PC-9 (cell line): ENCODE measurements at places on chromosomes 1 and 21. TPM values are rescaled to one million over a fixed set of nuclear protein-coding genes. Genes with fewer than 3 reads are reported as not detected.
A peak's percentile ranks its signal among the peaks of the same experiment; 100 is the strongest.

DNA sequence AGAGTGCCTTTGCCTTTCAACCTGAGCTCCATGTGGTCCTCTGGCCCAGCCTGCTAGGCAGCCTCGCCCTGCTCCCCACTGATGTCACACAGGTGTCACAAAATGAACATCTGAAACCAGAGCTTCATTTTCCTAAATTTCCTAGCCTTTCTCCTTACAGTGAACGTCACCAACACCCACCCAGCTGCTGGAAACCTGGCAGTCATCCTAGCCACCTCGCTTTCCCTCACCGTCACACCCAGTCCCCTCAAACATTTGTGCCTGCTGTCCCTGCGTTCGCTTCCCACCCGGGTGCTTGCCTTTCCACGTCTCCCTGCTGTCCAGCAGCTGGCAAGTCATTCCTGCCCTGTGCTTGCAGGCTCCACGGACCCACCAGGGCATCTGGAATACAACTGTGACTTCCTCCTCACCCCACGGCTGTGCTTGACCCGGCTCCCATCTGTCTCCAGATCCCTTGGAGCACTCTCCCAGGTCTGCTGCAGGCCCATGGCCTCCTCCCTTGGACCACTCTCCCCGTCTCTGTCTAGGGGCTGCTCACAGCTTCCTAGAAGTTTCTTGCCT lies 23.5 kb downstream of the ADARB1 start:
- no peak for DNase-seq
- no peak overlapping the region for H3K4me3 ChIP-seq
- H3K27me3 ChIP-seq = no peaks in the 10 kb centered on the region
- no peaks in the 10 kb centered on the region for H3K36me3 ChIP-seq

GRCh38 chr1:111139324-111139955 lies 453 bp downstream of the DRAM2 start:
- peak overlapping the region; percentile 72 for H3K4me3 ChIP-seq
- DNase-seq = no peak

The KRTAP19-3 gene
- not detected in 2 replicates for total RNA-seq

DNA sequence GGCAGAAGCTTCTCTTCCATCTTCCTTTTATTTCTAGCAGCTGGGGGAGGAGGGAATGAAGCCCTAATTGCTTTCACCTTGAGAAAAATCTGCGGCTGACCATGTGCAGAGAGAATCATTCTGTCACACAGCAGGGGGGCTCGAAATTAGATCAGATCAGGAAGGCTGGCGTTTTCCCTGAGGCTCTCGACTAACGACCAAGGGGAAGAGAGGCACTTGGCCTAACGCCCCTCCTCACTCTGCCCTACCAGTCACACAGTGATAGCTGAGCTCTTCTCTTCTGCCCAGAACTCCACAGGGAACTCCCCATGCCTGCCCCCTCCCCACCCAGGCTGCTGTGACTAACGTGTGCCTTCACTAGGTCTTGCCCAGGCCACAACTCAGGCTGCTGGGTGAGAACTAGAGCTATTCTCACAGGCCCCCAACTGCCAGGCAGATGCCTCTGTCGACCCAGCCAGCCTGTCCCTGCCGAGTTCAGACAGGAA lies 26.5 kb upstream of the KHDRBS1 start:
- no peaks in the 10 kb centered on the region for H3K36me3 ChIP-seq
- no peak overlapping the region for H3K27ac ChIP-seq
- H3K27me3 ChIP-seq = no peaks in the 10 kb centered on the region
- DNase-seq = no peak
- no peak overlapping the region for H3K4me3 ChIP-seq

GRCh38 chr1:54982739-54983138 lies 2.3 kb downstream of the TMEM61 start:
- DNase-seq = no peak
- no peak overlapping the region for H3K4me3 ChIP-seq
- no peak overlapping the region for H3K27ac ChIP-seq
- peaks cover 29% of the 10 kb centered on the region for H3K4me1 ChIP-seq
- no peaks in the 10 kb centered on the region for H3K27me3 ChIP-seq

DNA sequence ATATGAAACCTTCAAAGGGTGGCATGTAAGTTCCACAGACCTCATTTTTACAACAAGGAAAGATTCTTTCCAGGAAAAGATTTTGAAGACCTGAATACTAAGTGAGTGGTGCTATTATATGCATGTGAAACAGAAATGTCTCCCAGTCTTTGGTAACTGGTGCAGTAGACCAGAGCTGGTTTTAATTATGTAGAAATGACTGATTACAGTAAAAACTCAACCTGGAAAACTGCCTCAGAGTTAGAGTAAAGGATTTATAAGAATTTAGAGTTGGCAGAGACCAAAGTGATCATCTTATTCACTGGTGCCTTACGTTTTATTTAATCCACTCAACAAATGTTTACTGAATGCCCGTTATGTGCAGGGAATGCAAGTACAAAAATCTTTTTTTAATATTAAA lies 30.2 kb upstream of the LRRC8D start:
- H3K4me1 ChIP-seq = no peaks in the 10 kb centered on the region
- H3K27ac ChIP-seq = no peak overlapping the region
- H3K36me3 ChIP-seq = no peaks in the 10 kb centered on the region
- no peak for DNase-seq

DNA sequence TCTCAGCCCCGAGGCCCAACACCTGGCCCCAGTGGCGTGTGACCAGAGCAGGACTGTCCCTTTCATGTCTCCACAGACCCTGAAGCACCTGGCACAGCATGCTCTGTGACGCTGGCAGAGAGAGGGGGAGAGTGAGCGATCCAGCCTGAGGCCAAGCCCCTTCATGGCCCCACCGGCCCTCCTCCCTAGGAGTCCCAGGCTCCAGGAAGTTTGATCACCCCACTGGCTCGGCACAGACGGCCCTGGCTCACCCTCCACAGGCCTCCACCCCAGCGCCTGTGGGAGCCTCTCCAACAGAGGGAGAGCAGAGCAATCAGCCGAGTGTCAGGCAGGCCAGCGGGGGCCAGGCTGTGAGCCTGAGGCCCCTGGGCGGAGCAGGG lies 11.0 kb downstream of the SH3BGRL3 start:
- H3K27ac ChIP-seq = no peak overlapping the region
- no peaks in the 10 kb centered on the region for H3K36me3 ChIP-seq
- no peak for DNase-seq
- H3K27me3 ChIP-seq = no peaks in the 10 kb centered on the region
- no peaks in the 10 kb centered on the region for H3K4me1 ChIP-seq

The FCAMR gene
- not detected in 2 replicates for total RNA-seq

The BEND5 gene
- total RNA-seq = not detected in 2 replicates

GRCh38 chr1:29569971-29570634 lies 333.8 kb downstream of the PTPRU start:
- no peaks in the 10 kb centered on the region; the same call in 1 of the 2 replicates for H3K36me3 ChIP-seq
- DNase-seq = peak; percentile 97
- no peaks in the 10 kb centered on the region for H3K27me3 ChIP-seq

The ASCL5 gene
- total RNA-seq = 0.24 and 0.38 TPM in 2 replicates

The LCE1B gene
- total RNA-seq = not detected in 2 replicates

GRCh38 chr1:220727519-220727918 lies 20.6 kb upstream of the MTARC2 start:
- no peaks in the 10 kb centered on the region for H3K27me3 ChIP-seq
- no peak overlapping the region for H3K4me3 ChIP-seq
- DNase-seq = no peak

- H3K4me3 ChIP-seq = no peak overlapping the region
- H3K27me3 ChIP-seq = no peaks in the 10 kb centered on the region
- no peak overlapping the region for H3K27ac ChIP-seq
- no peaks in the 10 kb centered on the region for H3K36me3 ChIP-seq
- no peaks in the 10 kb centered on the region; the same call in 1 of the 2 replicates for H3K4me1 ChIP-seq
These were observed 53.2 kb upstream of the RAVER2 start for GRCh38 chr1:64691626-64692025.

DNA sequence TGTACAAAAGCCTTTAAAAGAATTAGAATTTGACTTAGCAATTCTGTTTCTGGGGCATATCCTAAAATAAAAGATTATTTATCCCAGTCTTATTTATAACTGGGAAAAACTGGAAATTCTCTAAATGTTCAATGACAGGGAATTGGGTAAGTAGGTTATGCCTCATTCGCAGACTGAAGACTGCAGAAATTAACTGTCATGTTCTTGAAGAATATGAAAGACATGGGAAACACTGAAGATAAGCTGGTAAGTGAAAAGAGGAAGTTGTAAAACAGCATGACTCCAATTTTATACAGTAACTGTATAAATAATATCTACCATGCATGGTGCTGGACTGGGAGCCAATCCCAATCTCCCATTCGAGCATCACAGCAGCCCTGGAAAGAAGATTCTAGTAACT lies 50.6 kb upstream of the SLC2A1 start:
- H3K4me3 ChIP-seq = no peak overlapping the region
- no peak overlapping the region for H3K27ac ChIP-seq
- no peaks in the 10 kb centered on the region for H3K27me3 ChIP-seq
- no peaks in the 10 kb centered on the region for H3K36me3 ChIP-seq
- peaks cover 29% of the 10 kb centered on the region for H3K4me1 ChIP-seq

The ERICH3 gene
- not detected in 2 replicates for total RNA-seq

DNA sequence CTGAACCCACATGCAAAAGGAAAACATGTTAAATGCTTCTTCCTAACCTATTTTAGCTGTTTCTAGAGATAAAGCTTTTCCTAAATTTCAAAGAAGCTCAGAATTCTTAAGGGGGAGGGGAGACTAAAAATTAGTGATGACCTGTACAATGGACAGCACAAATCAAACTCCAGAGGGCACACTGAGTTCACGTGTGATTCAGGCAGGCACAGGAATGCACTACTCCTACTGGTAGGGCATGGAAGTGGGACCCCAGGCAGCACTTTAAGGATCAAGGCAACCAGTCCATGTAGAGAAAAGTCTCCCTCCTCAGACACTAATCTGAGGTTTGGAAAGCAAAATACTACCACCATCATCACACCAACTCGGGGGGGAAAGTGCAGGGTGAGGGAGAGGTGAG lies 31.3 kb upstream of the CLCA4 start:
- H3K4me3 ChIP-seq = no peak overlapping the region
- no peak for DNase-seq
- no peaks in the 10 kb centered on the region for H3K36me3 ChIP-seq
- no peak overlapping the region for H3K27ac ChIP-seq

DNA sequence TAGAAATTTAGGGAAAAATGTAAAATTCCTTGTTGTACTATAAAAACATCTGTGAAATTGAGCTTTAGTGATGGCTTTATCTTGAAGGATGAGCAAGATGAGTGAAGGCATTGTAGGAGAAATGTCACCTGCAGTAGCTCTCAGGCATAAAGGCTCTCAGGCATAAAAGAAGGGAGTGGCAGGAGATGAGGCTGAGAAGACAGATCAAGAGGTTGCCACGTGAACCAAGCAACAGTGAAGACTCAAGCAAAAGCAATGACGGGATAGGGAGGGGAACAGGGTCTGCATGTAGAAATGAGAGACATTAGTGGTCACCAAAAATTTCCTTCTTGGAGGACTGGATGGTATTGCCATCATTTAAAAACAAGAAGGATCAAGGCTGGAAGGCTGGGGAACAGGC lies 98.8 kb downstream of the ST3GAL3 start:
- H3K4me3 ChIP-seq = no peak overlapping the region
- no peaks in the 10 kb centered on the region for H3K4me1 ChIP-seq
- no peaks in the 10 kb centered on the region for H3K27me3 ChIP-seq
- H3K27ac ChIP-seq = no peak overlapping the region
- H3K36me3 ChIP-seq = no peaks in the 10 kb centered on the region
- no peak for DNase-seq

DNA sequence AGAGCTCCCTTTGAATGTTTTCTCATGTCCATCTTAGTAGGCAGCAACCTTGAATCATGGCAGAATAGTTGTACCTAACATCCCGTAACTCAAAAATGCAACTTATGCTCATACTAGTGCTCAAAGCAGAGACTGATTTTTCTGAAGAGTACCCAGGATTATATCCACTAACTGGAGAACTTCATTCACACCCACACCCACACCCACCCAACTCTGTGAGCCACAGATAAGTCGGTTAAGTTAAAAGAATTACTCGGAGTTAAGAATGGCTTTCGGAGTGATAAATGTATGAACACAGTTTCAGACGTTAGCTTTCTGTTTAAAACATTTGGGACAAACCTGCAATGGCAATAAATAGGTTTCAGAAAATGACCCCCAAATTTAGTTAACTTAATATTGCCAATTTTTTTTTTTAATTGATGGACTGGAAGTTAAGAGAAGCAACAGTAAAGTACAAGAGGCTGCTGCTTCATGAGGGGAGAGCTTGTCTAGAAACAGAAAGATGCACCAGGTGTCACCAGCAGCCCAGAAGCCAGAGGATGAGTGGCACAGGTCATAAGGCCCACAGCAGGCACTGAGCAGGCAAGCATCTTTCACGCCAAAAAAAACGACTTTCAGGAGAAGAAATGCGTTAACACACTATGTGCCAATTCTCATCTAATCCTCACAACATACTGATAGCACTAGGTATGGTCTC lies 48.4 kb upstream of the C1orf198 start:
- H3K4me1 ChIP-seq = no peaks in the 10 kb centered on the region
- no peak for DNase-seq
- H3K27ac ChIP-seq = no peak overlapping the region

The ACBD6 gene
- total RNA-seq = 52.2 and 61.0 TPM in 2 replicates

DNA sequence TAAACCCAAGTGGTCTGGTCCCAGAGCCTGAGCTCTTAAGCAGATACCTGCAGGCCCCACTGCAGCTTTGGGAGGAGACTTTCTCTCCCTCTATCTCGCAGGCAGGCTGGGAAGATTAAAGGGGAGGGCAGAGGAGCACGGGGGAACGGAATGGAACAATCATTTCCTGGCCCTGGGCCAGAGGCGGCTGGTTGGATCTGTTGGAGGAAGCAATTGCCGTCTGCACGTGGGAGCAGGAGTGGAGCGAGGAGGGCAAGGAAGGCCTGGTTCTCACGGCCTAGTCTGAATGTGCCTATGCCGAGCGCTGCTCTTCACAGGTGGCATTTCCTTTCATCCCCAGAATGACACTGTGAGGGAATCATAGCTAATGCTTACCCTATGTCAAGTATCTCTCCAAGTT lies 23.7 kb downstream of the NKAIN1 start:
- no peak overlapping the region for H3K27ac ChIP-seq
- no peaks in the 10 kb centered on the region for H3K4me1 ChIP-seq
- no peak for DNase-seq
- no peak overlapping the region for H3K4me3 ChIP-seq

DNA sequence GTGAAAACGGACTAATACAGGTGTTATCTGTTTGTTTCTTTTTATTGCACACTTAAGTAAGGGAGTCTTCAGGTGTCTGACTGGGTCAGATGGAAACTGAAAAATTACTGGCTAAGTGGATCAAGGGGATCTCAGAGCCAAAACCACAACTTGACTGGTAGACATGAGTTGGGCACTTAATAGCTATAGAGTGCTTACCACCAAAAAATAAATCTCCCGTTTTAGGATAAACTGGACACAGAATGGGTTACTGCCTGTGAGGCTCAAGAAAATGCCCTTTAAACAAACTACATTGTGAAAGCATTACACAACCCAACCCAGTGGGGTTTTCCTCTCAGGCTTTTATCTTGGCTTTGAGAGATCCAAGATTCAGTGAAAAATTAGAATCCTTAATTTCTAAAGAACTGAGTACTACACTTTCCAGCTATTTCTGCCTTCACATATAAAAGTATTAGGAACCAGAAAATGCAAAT lies 134.0 kb upstream of the LYPLAL1 start:
- no peak overlapping the region for H3K27ac ChIP-seq
- H3K36me3 ChIP-seq = no peaks in the 10 kb centered on the region
- no peak for DNase-seq
- H3K4me3 ChIP-seq = no peak overlapping the region
- no peaks in the 10 kb centered on the region for H3K4me1 ChIP-seq
- H3K27me3 ChIP-seq = no peaks in the 10 kb centered on the region
